ENCODE measurements at places on chromosomes 1 and 21.

- no peak for DNase-seq
Measured at GRCh38 chr1:18302788-18303413, 177.8 kb upstream of the KLHDC7A start.

DNA sequence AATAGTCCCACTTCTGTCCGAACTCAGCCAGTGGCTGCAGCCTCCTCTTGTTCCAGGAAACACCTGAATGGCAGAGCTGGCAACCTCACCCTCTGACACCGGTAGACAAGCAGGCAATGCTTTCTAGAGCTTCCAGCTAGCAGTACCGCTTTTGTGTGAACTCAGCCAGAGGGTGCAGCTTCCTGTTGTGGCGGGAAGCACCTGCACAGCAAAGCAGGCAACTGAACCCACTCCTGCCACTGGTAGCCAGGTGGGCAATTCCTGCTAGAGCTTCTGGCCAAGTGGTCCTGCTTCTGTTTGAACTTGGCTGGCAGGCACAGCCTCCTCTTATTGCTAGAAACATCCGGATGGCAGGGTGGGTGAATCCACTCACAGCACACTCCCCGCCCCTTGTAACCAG, 40.1 kb upstream of the TMPRSS15 start:
- DNase-seq = no peak

GRCh38 chr1:183166454-183166853, 19.6 kb upstream of the LAMC2 start:
- DNase-seq = no peak

- DNase-seq = no peak
Measured at GRCh38 chr1:82462366-82462765, 661.6 kb downstream of the ADGRL2 start.

DNA sequence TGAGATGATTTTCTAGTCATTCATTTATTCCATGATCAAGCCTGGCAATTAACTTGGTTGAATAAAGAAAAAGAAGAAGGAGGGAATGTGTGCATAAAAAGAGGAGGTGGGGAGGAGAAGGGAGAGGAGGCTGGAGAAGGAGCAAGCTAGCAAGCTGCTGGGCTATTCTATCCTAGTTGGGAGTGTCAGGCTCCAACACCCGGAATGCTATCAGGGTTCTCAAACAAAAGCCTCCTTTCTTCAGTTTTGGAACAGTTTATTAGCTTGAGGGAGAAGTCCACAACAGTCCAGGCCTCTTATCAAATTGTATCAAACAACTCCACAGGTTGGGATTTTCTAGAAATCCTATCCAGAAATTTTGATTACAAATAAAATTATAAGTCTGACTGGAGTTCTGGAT, 80.0 kb downstream of the BCAR3 start:
- no peak for DNase-seq

DNA sequence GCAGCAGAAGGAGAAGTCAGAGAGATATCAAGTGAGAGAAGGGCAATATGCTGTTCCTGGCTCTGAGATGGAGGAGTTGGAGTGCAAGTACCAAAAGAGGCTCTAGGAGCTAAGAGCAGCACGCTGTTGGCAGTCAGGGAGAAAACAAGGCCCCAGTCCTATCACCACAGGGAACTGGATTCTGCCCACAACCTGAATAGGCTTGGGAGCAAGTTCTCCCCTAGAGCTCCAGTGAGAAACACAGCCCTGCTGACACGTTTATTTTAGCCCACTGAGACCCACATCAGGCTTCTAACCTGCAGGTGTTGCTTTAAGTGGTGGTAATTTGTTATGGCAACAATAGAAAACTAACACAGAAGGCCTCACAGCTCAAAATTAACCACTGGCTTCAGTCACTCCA, 31.8 kb upstream of the ZNF644 start:
- DNase-seq = no peak

DNA sequence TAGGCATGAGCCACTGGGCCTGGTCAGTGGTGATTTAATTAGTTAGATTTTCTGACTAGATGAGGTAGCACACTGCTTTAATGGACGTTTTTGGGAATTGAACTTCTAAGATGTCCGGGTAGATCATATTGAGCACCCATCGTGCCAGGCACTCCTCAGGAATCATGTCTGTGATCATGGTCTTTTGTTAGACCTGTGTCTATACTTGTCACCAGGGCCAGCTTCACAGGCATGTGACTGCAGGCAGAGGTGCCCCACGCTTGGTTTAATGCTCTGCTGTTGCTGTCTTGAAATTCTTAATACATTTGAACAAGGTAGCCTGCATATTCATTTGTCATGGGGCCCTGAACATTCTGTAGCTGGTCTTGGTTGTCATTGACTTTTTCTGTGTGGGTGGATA, 19.6 kb downstream of the UBE4B start:
- no peak for DNase-seq

DNA sequence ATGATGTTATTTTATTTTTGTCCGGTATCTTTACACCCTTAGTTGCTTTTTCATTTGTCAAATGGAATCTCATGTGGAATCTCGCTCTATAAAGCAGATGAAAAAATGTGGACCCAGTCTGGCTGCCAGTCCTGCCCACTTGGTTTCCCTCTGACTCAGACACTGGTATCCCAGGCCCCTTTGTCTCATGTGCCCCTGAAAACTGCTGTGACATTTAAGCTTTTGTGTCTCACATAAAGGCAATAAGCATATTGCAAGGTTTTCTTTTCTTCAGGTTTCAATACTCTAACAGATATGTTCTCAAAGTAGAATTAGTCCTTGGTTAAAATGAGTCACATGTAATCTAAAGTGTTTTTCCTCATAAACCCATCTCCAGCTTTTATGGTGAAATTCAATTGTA, 183.3 kb downstream of the ST6GALNAC3 start:
- no peak for DNase-seq

- DNase-seq = no peak
Measured at GRCh38 chr1:230626232-230626631, 16.0 kb upstream of the COG2 start.

DNA sequence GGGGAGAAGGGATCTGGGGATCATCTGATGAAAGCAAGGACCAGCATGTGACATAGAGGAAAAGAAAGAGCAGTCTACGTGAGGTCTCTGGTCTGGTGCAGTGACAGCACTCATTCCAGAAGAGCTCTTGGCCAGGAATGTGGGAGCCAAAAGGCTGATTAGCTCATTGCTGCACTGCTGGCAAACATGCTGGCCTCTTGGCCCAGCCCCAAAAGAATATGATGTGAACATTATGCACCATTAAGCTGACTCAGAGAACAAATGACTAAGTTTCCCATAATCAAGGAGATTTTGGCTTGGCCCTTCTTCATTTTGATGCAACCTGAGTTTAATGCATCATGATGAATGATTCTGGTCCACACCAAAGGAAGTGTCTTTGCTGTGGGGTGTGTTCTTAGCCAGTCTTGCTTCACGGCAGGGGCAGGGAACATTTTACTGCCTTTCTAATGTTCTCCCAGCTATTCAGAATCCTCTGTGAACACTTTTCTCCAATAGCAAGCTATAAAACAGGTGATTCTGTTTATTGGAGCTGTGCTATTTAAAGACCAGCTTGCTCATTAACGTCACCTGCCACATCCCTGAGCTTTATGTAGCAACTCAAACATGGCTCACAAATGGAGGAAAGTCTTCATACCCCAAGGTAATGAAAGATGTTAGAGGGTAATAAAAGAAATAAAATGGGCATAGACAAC, 55.1 kb downstream of the PCBP3 start:
- DNase-seq = no peak

DNA sequence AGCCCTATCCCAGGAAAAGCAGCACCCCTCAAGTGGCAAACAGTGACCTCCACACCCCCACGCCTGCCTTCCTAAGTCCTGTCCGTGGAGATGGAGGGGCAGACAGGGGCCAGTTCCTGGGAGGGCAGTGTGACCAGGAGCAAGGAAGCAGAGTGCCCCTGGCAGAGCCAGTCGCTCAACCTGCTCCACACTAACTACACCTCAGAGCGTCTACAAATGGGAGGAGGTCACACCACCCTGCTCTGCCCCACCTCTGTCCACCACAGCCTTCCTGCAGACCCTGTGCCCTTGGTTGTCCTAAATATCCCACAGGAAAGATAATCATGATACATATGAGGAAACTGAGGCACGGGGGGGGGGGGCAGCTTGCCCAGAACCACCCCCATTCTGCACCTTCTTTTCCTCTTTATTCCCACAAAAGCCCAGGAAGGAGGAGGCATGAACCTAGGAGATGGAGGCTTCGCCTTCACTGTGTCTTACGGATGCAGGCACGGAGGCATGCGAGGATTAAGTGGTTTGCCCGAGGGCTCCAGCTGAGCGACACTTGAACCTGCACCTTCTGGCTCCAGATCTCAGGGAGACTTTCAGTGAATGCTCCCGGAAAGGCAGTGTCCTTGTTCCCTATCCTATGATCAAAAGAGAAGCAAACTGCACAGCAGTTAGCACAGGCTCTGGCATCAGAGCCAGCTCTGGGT, 42.7 kb upstream of the SELENON start:
- DNase-seq = no peak

- DNase-seq = no peak
Measured at GRCh38 chr1:6638226-6638625, 13.6 kb downstream of the THAP3 start.

DNA sequence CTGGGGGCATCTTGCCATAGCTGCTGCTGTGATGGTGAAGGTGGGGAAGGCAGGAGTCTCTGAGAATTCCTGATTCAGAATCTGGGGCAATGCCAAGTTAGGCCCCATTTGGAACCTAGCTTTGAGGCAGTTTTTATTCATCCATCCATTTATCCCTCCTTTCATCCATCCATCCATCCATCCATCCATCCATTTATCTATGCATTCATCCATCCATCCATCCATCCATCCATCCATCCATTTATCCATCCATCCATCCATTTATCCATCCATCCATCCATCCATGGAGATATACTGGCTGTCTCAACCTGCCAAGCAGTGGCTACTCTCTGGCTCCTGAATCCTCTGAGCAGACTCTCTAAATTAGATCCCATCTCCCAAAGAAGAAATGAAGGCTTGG, 83.1 kb downstream of the PRDM16 start:
- DNase-seq = no peak

GRCh38 chr1:32871364-32872191, 866 bp upstream of the FNDC5 start:
- DNase-seq = no peak

- DNase-seq = no peak
Measured at GRCh38 chr1:59020151-59020997, 236.5 kb upstream of the JUN start.

GRCh38 chr1:200917291-200917817, 22.7 kb downstream of the INAVA start:
- no peak for DNase-seq

- DNase-seq = no peak
Measured at GRCh38 chr1:214213136-214213535, 67.8 kb upstream of the SMYD2 start.

- no peak for DNase-seq
Measured at GRCh38 chr1:160146107-160146506, 5.3 kb upstream of the ATP1A4 start.

DNA sequence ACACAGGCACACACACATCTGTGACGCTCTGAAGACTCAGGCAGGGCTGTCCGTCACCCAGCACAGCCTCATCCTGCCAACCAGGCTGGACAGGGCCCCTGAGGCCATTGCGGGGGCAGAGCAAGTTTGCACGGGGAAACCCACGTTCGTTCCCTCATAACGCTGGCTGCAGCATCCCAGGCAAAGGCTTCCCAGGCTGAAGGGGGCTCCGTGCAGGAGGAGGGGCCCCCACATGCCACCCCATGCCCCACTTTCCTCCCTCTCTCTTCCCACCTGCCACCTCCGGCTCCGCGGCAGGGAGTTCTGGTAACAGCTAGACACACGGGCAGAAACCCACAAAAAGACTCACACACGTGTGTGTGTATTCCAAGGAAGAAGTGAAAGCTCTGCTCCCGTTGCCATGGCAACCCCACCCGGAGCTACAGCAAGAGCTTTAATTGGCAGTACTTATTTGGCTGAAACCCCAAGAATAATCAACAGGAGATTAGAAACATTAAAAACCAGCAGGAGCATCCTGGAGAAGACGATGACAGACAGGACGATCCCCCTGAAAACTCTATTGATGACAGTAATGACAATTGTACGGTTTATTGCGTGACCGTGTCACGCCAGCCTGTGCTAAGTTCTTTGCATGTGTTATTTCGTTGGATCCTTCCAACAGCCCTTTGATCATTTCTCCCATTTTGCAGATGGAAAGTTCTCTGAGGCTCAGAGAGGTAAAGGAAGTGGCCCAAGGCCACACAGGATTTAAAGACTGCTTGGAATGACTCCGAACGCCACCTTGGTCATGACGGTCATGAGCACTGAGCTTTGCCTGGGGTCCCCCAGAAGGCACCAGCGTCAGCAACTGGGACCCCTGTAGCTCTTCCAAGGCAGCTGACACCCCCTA, 247.1 kb downstream of the NPHP4 start:
- DNase-seq = no peak

GRCh38 chr21:28160378-28160777, 832.3 kb downstream of the LTN1 start:
- DNase-seq = no peak

DNA sequence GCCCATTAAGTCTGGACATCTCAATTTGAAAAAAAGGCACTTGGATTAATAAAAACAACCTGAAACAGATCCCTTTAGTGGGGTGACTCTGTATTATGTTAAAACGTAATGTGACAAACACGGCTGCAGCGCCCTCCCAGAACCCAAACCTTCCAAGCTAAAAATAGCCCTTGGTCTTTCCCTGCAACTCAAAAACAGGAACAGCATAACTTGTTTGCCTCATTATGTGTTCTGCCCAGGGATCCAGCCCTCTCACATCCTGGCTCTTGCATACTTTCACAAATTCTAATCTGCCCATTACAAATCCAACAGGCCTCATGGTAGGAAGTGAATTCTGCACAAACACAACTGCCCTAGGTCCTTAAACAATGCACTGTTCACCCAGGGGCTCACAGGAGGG, 94.7 kb upstream of the GADD45A start:
- no peak for DNase-seq

GRCh38 chr1:89170170-89171066, 5.4 kb downstream of the GBP7 start:
- DNase-seq = no peak

GRCh38 chr1:91610789-91611188, 110.1 kb downstream of the CDC7 start:
- no peak for DNase-seq

- no peak for DNase-seq
Measured at GRCh38 chr1:31654474-31654776, 9.7 kb upstream of the PEF1 start.

GRCh38 chr1:157157501-157158190, 19.5 kb upstream of the ETV3 start:
- DNase-seq = no peak

All from cortex of kidney (tissue), 1 donor.